ENCODE measurements at places on chromosomes 12 and 14.
A peak's percentile ranks its signal among the peaks of the same experiment; 100 is the strongest.

GRCh38 chr12:22802883-22803630, 178.1 kb downstream of the ETNK1 start:
- no peak for DNase-seq

GRCh38 chr12:122725452-122726079, 5.1 kb downstream of the HCAR1 start:
- no peak for DNase-seq

DNA sequence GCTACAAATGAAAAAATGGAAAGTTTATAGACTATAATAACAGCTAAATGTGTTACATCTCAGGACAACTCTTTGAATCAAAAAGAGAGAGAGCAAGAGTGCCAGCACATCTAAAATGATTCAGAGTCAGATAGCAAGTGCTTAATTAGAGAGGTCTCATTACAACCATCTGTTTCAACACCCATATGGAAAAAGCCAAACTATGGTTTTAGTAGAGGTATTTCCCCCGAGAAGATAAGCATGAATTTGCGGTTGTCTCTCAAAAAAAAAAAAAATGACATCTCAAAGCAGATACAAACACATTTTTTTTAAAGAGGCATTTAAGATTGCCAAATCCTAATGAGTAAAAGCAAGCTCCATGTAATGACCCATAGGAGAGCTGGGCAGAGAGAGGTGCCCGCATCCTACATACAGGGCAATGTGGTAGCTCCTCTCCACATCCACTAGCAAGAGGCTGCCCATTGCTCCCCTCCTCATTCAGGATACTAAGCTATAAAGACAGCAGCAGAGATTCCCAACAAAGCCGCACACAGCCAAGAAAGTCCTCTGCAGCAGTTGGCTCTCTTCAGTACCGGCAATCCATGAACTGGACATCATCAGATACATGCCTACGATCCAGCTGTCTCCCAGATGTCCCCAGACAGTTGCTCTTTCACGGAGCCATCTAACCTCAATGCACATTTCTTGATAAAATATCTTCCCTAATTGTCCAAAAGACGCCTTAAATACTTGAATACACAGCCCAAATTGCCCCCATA, 100.4 kb downstream of the EFCAB11 start:
- DNase-seq = no peak

GRCh38 chr14:24243336-24243836, 963 bp upstream of the TINF2 start:
- no peak for DNase-seq

- no peak for DNase-seq
Observed at GRCh38 chr12:82793751-82794281, 107.1 kb downstream of the TMTC2 start.

- DNase-seq = no peak
Observed at GRCh38 chr12:62919838-62920237, 15.1 kb downstream of the PPM1H start.

- DNase-seq = no peak
Observed at GRCh38 chr12:113425960-113426453, 3.8 kb downstream of the SDSL start.

GRCh38 chr12:27806259-27806658, 26.2 kb upstream of the MANSC4 start:
- no peak for DNase-seq

- peak; percentile 48 for DNase-seq
Observed at GRCh38 chr12:113152835-113153814, 3.6 kb downstream of the CFAP73 start.

DNA sequence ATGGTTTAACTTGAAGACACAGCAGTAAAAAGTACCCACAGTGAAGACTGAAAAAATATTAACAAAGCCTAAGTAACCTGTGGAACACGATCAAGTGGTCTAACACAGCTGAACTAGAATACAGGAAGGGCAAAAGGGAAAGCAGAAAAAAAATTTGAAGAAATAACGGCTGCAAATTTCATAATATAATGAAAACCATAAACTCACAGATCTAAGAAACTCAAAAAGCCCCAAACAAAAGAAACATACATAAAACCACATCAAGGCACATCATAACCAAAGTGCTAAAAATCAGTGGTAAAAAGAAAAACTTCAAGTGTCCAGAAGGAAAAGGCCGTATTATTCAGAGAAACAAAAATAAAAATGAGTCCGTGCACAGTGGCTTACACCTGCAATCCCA, 30.9 kb downstream of the SPPL3 start:
- no peak for DNase-seq

DNA sequence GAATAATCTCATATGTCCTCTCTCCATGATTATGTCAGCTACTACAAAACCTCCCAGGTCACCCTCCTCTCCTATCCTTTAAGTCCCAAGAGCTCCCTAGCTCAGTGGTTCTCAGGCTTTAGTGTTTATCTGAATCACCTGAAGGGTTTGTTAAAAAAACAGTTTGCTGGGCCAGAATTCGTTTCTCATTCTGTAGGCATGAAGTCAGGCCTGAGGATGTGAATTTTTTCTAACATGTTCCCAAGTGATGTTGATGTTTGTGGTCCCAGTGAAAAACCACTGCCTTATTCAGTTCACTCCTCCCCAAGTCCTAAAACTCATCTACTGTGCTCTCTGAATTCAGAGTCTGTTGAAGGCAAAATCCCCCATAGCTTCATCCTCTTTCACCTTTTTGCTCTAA, 241.4 kb downstream of the ETNK1 start:
- DNase-seq = no peak

GRCh38 chr12:123681605-123682004, 10.7 kb downstream of the TCTN2 start:
- no peak for DNase-seq

DNA sequence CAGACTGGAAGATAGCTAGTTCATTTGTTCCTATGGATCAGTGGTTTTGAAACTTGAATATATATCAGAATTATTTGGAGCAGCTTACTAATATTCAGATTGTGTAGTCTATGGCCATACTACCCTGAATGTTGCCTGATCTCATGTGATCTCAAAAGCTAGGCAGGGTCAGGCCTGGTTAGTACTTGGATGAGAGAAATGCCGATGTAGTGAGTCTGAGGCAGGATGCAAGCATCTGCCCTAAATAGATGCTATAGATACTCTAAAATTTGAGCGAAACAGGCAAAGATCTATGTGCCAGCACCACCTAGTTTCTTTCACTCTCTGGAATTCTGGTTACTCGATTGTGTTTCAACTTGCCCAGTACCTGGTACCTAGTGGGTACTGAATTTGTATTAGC, 40.9 kb downstream of the FRMD6 start:
- DNase-seq = no peak

- no peak for DNase-seq
Observed at GRCh38 chr12:104024348-104024747, 25.6 kb downstream of the GLT8D2 start.

DNA sequence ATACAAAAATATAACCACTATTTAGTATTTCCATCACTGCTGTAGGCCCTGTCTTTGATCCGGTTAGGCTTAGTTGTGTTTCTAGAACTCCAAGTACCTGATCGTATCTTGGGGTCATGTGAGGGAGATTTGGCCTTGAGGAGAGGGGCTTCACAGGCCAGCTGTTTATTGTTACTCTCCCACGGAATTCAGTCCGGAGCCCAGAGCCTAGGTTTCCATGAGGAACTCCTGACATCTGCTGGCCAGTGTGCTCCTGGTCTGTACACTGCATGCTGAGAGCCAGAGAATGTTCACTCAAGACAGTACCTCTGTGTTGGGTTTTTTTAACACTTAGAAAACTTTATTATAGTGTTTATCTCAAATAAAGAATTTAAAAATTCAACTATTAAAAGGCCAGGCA, 341.0 kb upstream of the TMEM132C start:
- DNase-seq = no peak

- no peak for DNase-seq
Observed at GRCh38 chr14:66081594-66082376, 404.4 kb upstream of the CCDC196 start.

DNA sequence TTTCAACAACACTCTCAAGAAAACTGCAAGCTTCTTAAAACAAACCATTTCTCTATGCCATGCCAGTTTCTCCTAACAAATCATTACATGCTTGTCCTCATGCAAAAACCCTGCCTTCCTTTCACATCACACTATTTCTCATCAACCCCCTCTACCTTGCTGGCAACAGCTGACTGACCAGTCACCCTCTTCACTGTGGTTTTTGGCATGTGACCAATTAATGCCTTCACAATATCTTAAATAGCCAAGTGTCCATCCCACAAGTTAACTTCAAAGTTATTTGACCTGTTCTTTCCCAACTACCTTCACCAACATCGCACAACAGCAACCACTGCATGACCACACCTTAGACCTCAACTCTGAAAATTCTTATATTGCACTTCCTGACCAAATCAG, 159.6 kb downstream of the CEP128 start:
- no peak for DNase-seq

DNA sequence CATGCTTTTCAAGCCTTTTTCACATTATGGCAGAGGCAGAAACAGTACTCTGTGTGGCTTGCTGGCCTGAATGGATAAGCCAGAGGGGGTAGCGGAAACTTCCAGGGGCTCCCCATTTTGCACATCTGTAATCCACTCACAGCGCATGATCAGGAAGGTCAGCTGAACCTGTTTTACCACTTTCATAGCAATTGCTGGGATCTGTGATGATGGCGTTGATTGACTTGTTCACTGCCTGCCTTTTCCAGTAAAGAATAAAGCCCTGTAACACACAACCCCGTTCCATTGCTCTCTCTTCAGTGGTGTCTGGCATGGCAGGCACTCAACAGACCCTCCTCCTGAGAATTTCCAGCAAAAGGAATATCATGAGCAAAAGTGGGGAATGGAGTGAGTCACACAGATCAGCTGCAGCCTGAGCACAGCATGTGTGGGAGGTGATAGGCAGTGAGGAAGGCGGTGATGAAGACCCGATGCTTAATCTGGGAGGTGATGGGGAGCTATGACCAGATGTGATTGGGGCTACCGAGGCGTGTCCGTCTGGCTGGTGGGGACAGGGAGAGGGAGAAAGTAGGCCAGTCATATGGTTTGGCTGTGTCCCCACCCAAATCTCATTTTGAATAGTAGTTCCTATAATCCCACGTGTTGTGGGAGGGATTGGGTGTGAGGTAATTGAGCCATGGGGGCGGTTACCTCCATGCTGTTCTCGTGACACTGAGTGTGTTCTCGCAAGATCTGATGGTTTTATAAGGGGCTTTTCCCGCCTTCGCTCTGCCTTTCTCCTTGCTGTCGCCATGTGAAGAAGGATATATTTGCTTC, 44.7 kb upstream of the CHST11 start:
- DNase-seq = no peak

DNA sequence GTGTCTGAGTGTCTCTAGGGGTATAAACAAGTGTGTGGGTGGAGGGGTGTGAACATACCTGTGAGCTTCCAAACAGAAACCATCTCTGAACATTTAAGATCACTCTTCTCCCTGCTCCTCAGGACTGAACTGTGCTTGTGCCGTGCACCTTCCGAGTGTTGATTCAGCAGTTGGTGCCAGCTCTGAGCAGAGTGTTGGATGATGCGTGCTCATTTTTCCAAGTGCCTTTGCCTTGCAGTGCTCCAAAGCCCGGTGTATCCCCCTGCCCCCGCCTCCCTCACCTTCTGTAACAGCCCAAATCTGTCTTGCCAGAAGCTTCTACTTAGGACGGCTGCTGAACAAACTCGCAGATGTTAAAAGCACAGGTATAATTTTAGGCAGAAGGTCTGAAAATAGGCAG, 4.4 kb downstream of the WSCD2 start:
- no peak for DNase-seq

DNA sequence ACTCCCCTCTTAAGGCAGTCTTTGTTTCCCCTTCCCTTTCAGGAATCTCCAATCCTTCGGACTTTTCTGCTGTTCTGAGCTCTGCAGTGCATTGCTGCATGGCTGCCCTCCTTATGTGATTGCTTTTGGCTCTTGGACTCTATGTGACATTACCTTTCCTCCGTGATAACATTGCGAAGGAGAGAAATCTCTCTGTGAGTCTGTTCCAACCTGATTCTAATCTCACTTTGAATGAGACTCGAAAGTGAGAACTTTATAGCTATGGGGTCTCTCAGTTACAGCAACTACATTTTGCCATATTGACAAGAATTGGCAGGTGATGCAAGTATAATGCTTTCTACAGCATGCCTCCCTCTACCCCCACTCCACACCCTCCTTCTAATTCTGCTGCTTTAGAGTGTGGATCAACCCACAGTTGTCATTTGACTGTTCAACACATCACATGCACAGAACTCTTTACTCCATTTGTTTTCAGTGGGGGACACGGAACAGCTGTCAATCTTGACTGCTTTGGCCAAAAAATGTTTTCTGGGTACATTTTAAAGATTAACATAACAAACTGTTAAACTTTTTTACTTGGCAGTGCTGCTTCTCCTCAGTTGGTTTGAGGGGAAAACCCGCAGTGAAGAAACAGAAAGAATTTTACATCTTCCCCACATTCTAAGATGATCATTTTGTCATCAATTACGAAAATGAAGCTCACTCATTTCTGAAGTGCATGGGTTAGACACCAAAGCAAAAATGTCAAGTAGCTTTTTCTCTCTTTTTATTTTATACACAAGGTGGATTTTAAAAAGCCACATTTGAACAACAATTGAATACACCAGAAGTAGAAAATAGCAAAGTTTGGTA, 125.5 kb upstream of the RMST start:
- DNase-seq = no peak

DNA sequence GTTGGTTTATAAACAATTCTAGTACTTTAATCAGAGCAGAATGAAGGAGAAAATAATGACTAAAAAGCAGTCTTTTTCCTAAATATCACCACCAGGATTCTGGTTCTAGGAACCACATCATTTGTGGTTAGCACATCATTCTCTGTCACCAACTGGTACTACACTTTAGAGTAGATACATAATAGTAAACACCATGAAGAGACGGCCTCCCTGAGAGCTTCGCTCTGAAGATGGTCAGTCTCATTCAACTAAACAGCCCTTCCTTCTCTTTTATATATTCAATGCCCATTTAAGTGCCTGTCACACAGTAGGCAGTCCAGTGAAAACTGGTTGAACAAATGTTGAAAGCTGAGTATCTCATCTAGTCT, 10.9 kb downstream of the SLC38A2 start:
- no peak for DNase-seq

DNA sequence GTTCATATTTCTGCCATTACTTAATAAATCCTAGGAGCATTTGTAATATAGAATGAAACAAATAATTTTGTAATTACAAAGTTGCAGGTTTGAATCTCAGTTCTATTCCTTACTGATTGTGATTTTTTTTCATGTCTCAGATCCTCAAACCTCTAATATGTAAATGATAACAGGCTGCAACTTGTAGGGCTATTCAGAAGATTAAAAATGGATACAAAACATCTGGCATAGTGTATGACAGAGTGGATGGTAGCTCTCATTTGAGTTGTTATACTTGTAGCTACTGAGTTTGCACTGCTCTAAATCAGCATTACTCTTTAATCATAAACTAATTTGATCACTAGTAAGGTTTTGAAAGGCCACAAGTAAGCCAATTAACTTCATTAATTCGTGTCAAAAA, 406.3 kb upstream of the MGAT4C start:
- DNase-seq = no peak

GRCh38 chr14:49926803-49927202, 33.9 kb downstream of the ARF6 start:
- DNase-seq = no peak

GRCh38 chr14:73944432-73945158, 5.3 kb downstream of the FAM161B start:
- no peak for DNase-seq

- no peak for DNase-seq
Observed at GRCh38 chr14:90487462-90487861, 90.6 kb downstream of the CALM1 start.

GRCh38 chr14:69711477-69711876, 55.5 kb upstream of the SRSF5 start:
- DNase-seq = no peak
